ENCODE measurements at places on chromosomes 3 and 15.

GRCh38 chr3:100157685-100158084, 43.4 kb upstream of the FILIP1L start:
- no peak for DNase-seq

GRCh38 chr3:187746059-187746441, 782 bp upstream of the BCL6 start:
- DNase-seq = no peak

GRCh38 chr3:61936344-61936937, 375.1 kb downstream of the PTPRG start:
- no peak for DNase-seq

- no peak for DNase-seq
Measured at GRCh38 chr3:30617653-30618052, 11.3 kb downstream of the TGFBR2 start.

DNA sequence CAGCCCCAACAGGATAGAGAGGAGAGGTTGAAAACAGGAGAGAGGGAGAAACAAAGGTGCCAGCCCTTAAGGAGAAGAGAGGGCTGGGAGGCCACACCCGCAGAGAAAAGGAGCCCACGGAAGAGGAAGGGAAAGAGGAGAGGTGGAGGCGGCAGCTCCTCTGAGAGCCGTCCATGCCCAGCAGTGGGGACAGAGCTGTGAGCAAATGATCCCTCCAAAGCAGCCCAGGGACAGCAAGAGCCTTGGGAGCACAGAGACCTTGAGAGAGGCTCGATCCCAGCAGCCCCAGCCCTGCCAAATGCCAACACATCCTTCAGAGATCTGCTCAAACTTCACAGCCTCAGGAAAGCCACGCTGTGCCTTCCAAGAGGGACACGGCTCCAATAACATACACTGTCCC, 66.7 kb upstream of the CORO2B start:
- DNase-seq = no peak

GRCh38 chr15:41160639-41161315, 44.7 kb upstream of the INO80 start:
- DNase-seq = no peak

- peak; percentile 45 for DNase-seq
Measured at GRCh38 chr15:77507143-77507897, 86.6 kb downstream of the HMG20A start.

DNA sequence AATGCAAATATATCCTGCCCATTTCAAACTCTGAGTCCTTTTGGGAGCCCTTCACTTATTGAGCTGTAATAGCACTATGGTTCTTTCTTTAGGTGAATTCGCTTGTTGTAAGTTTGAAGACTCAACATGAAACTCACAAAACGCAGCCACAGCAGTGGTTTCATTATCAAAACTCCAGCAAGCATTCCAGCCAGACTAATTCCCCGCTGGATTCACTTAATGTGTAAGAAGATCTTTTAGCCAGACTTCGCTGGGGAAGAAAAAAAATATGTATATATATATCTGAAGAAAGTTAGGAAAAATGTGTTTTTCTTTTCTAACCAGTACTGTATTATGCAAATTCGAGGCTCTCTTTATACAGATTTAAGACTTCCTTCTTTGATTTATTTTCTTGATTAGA, 241.1 kb downstream of the WNT5A start:
- peak; percentile 38 for DNase-seq

DNA sequence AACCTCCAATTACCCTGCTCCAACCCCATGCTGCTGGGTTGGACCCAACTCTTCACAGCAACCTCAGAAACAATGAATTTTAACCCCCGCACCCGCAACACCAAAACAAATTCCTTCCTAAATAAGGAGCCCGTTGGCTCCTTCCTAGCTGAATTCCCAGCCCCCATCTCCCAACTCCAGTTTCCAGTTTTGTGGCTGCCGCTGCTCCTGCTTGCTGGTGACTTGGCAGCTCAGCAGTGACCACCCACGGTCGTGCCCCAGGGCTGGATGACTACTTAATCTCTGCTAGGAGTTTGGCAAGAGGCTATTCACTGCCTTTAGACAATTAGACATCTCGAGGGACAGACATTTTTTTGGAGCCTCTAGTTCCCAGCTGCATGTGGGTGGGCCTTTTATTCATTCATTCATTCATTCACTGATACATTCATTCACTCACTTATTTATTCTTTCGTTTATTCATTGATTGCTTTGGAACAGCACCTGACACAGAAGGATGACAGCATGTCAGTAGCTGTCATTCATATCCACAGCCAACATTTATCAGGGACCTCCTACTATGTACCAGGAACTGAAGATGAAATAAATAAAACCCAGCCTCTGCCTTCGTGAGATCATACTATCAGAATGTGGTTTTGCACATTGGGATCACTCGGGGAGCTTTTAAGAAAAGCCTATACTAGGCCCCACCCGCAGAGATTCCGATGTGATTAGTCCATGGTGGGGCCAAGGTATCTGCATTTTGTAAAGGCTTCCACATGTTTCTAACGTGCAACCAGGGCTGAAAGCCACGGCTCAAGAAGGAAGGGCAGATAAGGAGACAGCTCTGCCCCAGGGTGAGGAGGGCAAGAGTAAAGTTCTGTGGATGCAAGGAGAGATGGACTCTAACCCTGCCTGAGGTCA, 256.5 kb downstream of the SHQ1 start:
- peak; percentile 74 for DNase-seq

- no peak for DNase-seq
Measured at GRCh38 chr3:114394551-114394950, 100.7 kb downstream of the TIGIT start.
